AML-193 (cell line): ENCODE measurements at places on chromosomes 3 and 15.

DNA sequence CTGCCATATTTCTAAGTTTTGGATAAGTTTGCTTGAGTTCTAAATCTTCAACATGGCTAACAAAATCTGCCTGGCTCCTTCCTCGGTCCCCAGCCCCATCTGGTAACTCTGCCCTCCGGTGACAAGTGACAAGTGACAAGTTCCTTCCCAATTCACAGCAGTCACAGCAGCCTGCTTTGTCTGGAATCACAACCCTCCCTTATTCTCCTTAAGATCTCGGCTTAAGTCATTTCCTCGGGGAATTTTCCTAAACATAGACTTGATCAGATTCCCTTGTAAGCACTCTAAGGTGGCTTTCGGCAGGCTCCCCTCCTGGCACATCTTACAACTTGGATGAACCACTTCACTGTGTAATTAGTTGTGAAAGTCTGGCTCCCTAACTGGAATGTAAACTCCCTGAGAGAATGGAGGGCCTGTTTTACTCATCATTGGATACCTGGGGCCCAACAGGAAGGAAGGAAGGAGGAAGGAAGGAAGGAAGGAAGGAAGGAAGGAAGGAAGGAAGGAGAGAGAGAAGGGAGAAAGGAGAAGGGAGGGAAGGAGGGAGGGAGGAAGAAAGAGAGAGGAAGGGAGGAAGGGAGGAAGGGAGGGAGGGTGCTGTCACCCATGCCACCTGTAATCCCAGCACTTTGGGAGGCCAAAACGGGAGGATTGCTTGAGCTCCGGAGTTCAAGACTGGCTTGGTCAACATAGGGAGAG is 126.4 kb downstream of the SHQ1 start:
- no peak for DNase-seq

DNA sequence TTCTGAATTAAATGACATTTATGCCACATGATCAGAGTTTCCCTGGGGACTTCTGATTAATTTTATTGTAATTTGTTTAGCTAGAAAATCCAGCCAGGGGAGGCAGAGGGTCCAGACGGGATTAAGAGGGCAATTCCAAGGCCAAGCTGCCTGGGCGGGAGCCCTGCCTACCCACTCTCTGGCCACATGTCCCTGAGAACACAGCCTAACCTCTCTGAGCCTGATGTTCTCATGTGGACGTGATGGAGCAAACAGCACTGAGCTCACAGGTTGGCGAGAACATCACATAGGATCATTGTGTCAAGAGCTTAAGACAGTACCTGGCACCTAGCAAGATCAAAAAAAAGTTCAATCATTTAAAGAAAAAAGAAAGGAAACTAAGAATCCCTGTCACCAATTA is 1.0 kb downstream of the LRRC2 start:
- no peak for DNase-seq

DNA sequence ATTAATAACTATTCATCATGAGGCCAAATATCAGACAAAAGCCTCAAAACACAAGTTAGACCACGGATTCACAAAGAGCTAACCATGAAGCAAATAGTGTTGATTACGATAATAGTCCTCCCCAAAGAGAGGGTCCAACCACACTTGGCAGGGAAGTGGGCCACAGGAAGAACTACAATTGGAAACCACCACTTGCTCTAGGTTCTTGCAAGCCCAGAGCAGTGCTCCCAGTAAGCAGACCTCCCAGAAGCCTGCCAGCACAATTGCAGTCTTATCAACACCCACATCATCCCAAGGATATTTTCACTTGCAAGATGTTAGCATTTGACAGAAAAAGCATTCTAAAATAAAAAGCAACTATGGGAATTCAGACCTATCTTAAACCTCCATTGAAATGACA is 11.3 kb downstream of the SETD2 start:
- no peak for DNase-seq

GRCh38 chr3:25663347-25663868 is 1.3 kb downstream of the TOP2B start:
- peak; percentile 51 for DNase-seq

GRCh38 chr3:155949453-155950217 is 79.2 kb downstream of the GMPS start:
- no peak for DNase-seq

GRCh38 chr3:159928071-159928491 is 60.6 kb upstream of the IL12A start:
- DNase-seq = no peak

- DNase-seq = no peak
Measured at GRCh38 chr3:106945435-106945834, 431.8 kb upstream of the CCDC54 start.

DNA sequence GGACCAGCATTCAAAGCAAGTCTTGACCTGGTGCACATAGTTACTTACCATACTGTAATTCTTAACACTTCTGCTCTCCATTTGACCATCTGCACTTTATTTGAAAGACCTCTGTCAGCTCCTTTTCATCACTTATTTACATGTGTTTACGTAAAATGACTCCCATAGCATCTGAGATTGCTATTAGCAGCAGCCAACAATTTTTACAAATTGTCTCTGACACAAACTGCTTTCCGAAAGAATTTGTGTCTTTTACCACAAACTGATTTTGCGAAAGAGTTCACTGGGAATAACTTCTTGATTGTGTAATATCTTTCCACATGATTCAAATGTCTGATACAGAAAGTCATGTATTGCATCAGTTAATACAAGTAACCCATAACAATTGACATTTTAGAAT is 144.1 kb upstream of the PEX5L start:
- peak; percentile 39 for DNase-seq

GRCh38 chr3:76532158-76532822 is 507.6 kb upstream of the ROBO2 start:
- no peak for DNase-seq

DNA sequence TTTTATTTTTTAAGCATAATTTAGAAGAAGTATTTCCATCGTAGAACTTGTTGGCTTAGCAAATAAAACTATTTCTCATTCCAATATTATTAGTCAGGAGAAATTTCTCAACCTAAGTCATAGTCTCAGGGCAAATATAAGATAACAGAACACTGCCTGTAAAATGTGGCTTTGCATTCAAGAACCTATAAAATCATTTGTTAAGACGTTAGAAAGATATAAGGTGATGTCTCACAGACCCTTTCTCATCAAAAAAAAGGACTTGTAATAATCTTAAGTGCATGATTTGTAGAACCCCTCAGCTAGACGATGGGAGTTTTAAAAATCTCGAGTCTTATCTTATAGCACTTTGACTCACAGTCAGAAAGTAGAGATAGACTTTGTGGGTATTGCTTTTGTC is 314.7 kb upstream of the CFAP20DC start:
- DNase-seq = no peak

GRCh38 chr3:151062611-151063010 is 22.9 kb upstream of the MED12L start:
- no peak for DNase-seq
